ENCODE measurements at places on chromosomes 12 and 14.

- no peak for DNase-seq
These were observed 822 bp upstream of the POU6F1 start for GRCh38 chr12:51218607-51219161.

DNA sequence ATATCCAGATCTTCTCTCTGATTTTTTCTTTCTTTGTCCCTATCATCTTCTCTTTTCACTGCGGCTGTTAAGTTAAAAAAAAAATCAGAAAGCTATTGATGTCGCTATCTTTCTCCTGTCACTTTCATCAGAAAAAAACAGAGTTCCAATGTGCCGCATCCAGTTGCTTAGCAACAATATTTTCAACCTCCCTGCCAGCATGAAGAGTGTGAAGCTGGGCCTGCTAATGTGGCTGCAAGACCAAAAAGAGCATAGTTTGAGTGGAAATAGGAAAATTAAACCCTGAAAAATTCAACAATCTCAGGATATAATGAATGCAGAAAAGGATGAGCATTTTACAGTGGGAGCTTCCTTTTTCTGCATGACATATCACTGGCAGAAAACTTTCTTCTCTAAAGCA is 1025.4 kb upstream of the LRFN5 start:
- no peak for DNase-seq

GRCh38 chr12:127494961-127495915 is 771.7 kb upstream of the TMEM132C start:
- DNase-seq: no peak

GRCh38 chr12:40769846-40770245 is 77.6 kb downstream of the CNTN1 start:
- no peak for DNase-seq

GRCh38 chr12:13891902-13892301 is 89.5 kb downstream of the GRIN2B start:
- DNase-seq: no peak

GRCh38 chr12:76124456-76124855 is 40.0 kb upstream of the NAP1L1 start:
- no peak for DNase-seq

GRCh38 chr14:30054201-30054600 is 126.6 kb upstream of the PRKD1 start:
- DNase-seq: no peak

DNA sequence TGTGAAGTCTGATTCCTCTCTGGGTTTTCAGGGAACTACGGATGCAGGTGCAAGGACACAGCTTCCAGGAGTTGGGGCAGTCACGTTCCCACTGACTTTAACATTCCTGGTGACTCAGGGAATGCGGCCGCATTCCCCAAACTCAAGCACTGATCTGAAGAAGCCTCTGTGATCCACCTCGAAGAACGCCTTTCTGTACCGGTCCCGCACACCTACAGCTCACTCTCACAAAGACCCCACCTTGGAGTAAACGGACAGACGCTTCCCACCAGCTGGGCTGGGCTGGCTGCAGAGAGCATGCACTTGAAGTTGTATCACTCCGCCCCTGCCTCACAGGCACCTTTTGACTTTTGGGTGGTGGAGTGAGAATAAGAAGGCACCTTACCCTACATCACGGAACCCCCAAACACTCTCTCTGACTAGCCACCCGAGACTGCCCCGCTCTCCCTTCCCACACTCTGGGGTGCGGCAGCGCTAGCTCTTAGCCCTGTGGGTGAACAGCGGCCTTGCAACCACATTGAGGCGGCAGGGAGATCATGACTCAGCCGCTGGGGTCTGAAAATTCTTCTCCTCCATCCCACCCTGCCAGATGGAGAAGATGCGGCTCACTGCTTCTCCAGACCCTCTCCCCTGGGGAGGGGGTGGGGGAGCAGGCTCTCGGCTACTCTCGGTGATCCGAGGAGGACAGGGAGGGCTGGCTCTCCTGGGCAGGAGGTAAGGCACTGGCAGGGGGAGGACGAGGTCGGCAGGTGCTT is 23.7 kb upstream of the HDAC7 start:
- no peak for DNase-seq

DNA sequence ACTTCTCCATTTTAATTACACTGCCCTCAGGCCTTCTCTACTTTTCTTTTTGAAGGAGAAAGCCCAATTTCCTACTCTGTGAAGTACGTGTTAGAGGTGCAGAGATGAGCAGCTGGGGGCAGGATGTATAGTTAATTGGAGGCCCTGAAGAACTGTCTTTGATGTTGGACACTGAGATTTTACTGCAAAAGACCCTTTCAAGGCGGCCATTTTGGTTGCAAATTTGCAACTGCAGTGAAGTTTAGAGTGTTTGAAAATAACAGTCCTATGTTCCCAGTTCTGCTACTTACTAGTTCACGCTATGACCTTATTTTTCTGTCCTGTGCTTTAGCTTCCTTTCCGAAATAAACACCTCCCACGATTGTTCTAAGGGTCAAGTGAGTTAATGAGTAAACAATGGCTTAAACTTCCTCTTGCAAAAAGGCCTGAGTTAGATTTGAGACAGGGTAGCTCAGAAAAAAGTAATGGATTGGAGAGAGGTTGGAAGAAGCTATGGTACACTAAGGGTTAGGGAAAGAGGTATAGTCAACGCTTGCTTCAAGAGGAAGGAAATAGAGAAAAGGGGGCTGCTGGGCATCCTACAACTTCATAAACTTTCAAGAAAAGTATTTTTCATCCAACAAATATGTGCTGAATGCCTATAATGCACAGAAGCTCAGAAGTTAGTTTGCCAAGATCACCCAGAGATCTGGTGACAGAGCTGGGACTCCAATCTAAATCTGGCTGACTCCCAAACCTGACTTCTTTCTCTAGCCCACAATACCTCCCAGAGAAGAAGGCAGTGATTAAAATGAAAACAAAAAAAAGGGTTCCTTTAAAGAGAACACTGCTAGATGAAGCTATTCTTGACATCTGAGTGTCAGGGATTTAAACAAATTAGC is 26.4 kb upstream of the DICER1 start:
- peak; percentile 15 for DNase-seq

DNA sequence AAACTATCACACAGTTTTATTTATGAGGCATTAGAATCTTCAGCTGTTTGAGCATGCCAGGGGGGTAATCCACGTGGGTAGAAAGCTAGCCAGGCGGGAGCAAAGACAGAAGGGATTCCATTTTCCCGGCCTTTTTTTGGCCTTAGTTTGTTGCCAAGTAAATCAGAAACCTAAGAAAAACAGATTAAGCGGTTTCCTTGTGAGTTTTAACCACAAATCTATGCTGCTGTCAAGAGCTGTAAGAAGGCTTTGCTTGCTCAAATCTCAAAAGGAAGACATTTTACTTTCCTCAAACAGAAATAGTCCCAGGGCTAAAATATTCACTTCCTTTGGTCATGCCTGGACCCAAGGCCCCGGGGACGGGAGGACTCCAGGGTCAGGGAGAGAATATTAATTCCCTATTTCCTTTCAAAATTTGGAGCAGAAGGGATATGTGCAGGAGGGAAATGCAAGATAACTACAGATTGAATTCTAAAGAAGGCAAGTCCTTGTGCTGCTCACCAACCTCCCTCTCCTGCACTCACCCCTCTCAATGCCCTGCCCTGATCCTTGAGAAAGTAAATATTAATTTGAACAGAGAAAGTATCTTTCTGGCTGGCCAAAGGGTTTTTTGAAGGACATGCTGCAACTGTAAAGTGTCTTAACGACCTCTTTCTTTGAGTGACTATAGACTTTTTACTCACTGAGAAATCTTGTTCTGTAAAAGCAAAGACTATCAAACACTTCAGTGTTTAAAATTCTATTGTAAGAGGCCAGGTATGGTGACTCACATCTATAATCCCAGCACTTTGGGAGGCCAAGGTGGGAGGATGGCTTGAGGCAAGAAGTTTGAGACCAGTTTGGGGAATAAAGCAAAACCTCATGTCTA is 75.7 kb downstream of the HSD17B6 start:
- no peak for DNase-seq

DNA sequence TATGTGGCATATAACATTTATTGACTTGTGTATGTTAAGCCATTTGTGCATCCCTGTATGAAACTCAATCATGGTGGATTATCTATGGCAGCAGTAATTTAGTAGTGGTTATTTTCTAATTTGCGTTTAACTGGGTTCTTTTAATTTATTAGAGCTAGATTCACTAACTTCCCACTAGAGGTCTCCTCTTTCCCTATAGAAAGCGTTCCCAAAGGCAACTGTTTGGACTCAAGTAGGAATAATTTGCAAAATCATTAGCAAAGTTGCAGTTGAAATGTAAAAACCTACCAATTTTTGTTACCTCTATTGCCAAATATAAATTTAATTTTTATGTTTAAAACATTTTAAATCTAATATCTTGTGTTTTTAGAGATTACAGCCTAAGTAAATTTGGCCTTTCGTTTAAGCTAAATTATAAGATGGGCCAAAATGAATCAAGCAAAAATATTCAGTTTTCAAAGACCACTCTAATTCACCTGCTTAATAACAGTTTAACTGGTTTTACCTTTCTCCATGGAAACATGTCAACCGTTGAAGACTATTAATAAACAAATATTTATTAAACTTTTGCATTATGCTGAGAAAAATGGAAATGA is 6.0 kb downstream of the DMAC2L start:
- peak; percentile 12 for DNase-seq

GRCh38 chr14:101774006-101774795 is 12.7 kb downstream of the PPP2R5C start:
- DNase-seq: no peak

DNA sequence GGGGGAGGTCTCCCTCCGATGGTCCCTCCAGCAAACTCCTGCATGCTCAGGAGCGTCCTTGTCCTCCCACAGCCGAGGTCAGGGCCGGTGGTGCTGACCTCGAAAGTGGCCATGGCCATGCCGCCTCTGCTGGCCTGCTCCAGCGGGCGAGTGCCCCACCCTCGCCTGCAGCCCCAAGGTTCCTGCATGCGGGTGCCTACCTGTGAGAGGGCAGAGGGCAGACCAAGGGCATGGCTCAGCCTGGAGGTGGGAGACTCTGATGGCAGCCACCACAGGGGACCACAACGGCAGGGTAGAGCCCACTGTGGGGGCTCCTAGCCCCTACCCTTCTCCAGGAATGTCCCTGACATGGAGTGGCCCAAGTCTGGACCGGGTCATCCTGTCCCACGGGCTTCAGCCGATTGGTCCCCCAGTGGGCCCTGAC is 38.1 kb upstream of the PPP1R13B start:
- DNase-seq: no peak

- no peak for DNase-seq
These were observed 127.0 kb downstream of the MED13L start for GRCh38 chr12:116150452-116150851.

GRCh38 chr14:23379366-23380196 is 2.7 kb downstream of the CMTM5 start:
- DNase-seq: peak; percentile 29

DNA sequence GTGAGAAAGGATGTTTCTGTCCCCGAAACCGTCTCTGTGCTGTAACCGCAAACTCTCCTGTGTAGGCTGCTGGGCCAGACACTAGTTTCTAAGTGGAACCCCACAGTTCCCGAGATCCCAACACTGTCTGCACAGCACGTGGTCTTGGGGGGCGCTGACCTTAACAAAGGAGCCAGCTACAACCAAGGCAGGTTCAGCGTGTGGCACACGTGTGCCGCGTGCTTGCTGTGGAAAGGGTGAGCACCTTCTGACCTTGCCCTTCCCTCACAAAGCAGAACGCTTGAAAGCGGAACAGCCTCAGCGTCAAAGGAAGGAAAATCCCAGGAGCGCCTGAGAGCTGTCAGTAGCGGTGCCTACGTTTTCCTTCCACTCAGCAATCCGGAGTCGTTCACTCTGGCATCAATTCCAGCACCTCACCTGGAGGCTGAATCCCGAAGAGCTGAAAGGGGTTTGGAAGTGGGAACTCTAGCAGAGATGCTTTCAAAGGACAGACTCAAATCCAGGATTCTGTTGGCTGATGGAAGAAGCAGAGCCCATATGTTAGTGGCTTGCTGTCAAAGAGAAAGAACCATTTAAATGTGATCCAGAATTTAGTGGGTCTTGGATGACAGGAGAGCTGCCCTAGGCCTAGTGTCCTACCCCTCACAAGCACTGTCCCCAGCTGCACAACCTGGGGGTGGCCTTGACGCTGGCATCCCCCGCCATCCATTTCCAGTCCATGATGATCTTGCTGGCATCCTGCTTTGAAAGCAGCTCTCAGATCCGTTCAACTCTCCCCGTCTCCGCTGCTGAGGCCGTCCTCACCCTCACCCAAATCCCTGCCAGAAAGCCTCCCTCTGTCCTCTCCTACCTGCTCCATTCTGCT is 27.1 kb downstream of the CCDC92 start:
- DNase-seq: no peak

- DNase-seq: no peak
These were observed 79.7 kb upstream of the REP15 start for GRCh38 chr12:27616356-27617142.

GRCh38 chr14:25485381-25485780 is 435.4 kb upstream of the STXBP6 start:
- DNase-seq: no peak

GRCh38 chr14:65469903-65470302 is 57.4 kb downstream of the FUT8 start:
- DNase-seq: no peak

DNA sequence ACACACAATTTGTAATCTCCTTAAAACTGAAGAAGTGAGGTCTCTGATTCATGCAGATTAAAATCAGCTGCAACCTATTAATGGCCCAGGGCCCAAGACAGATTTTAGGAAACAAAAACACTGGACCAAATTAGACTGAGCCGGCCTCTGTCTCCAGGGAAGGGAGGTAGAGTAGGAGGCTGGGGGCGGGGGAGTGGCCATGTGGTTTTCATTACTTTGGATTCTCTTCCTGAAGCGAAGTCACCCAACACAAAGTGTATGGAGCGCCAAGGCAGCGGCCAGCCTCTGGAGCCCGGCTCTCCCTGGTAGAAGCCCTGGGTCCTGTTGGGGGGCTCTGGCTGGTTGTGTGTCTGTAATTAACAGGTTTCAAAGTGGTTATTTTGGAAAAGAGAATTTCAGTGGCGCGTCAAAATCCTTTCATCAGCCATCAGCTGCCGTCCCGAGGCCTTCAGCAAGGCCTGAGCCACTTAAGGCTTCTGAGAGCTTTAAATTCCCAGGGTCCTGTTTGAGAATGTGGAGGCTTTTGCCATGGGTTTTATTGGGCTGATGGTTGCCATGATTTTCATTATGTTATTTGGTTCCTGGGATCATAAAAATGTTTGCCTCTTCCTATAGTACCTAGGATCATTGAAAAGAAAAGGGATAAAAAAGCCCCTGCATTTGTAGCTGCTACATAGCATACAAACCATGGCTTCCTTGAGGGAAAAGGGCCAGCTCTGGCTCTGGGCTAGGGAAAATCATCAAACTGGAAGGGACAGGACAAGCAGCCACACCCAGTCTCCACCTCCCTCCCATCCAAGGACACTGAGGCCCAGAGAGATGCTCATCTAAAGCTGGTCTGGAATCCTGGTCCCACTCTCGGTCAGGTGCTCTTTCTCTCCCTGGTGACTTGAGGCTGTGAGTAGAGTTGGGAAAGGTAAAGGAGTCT is 282.4 kb downstream of the ZFP36L1 start:
- DNase-seq: no peak
